ENCODE measurements at places on chromosomes 1 and 21.

DNA sequence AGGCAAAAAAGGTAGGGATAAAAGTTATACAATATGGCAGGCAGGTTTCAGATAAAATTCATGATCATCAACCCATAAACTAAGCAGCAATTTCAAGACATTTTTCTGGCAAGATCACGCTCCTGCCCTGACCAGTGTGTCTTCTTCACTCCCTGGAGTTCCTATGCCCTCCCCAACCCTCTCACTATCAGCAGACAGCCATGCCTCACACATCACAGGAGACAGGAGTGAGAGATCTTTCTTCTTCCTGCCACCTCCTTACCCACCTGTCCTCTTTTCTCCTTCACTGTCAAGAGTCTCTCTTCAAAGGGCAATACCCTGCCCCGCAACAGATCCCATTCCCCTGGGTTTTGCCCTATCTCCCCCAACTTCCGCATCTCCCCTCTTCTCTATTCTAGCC lies 28.4 kb downstream of the COA6 start:
- DNase-seq: no peak

DNA sequence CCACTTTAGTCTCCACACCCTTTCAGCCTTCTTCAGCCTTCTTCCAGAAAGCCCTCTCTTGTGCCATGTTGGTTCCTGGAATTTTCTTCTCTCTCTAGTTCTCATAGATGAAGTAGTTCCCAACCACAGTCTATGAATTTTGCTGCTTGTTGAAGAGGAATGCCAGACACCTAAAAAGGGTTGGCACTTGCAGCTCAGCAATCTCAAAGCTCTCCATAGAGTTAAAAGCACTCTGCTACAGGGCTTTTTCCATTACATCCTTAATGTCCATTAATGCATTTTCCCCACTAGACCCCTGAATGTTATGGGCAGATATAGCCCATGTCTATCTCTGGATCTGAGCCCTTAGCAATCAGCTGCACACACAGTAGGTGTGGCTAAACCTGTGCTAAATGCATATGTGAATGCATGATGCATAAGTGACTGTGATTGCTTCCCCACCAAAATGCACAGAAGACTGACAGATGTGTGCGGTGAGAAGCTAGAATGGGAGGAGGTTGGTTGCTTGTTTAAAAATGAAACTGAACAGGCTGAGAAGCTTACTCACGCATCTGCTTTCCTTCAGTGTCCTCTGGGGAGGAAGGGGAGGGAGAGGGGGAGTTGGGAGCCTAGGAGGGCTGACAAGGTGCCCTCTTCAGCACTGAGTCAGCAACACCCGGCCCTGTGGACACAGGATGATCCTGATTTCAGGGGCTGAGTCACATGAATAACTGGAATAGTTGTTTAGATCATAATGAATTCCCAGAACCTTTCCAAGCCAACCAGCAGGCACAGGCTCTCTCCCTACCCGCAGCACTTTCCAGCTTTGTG lies 146.1 kb upstream of the FGGY start:
- peak; percentile 69 for DNase-seq

GRCh38 chr1:173392895-173393658 lies 84.1 kb upstream of the PRDX6 start:
- no peak for DNase-seq

DNA sequence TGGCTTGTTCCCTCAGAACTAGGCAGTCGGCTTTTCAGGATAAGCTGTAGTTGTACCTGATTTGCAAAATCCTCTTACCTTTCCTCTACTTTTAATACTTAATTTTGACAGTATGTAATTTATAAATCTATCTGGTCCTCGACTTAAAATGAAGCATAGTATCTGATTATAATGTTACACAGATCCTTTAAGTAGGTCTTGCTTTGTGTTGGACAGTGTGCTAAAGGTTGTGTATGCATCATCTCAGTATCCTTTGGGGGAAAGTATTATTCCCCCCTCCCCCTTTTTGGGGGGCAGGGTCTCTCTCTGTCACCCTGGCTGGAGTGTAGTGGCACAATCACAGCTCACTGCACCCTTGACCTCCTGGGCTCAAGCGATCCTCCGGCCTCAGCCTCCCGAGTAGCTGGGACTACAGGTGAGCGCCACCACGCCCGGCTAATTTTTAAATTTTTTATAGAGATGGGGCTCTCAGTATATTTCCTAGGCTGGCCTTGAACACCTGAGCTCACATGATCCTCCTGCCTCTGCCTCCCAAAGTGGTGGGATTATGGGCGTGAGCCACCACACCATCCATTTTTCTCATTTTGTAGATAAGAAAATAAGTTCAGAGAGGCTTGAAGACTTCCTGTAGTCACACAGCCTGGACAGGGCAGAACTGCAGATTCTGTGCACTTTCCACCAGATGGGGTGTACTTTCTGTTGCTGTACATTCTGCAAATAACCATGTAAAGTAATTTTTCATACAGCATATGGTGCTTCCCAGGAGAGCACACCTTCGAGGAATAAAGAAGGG lies 791 bp upstream of the STX6 start:
- no peak for DNase-seq

- no peak for DNase-seq
These were observed 24.7 kb downstream of the ZYG11A start for GRCh38 chr1:52867087-52867863.

DNA sequence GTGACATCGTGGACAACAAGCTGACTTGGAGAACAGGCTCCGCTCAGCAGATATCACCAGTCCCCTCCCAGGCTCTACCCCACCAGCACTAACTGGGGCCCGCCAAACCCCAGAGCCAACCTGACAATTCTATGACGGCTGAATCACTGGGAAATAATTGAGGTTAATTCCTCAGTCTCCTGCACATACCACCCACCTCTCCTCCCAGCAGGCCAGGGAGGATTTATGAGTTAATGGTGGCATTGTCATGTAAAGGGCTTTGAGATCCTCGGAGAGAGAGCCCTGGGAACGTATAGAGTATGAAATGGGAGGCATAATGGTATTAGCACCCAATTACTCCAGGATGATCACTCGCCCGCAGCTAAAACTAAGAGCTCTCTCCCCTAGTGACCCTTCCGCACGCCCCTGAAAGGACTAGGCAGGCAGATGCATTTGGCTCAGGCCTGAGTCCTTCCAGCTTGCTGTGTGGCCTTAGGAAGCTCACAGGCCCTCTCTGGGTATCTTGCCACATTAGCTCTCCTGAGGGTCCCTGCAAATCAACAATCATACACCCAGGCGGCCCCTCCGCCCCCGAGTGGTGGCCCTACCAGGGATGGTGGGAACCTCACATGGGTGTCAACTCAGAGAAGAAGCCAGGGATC lies 27.3 kb upstream of the PAX7 start:
- DNase-seq: peak; percentile 73

DNA sequence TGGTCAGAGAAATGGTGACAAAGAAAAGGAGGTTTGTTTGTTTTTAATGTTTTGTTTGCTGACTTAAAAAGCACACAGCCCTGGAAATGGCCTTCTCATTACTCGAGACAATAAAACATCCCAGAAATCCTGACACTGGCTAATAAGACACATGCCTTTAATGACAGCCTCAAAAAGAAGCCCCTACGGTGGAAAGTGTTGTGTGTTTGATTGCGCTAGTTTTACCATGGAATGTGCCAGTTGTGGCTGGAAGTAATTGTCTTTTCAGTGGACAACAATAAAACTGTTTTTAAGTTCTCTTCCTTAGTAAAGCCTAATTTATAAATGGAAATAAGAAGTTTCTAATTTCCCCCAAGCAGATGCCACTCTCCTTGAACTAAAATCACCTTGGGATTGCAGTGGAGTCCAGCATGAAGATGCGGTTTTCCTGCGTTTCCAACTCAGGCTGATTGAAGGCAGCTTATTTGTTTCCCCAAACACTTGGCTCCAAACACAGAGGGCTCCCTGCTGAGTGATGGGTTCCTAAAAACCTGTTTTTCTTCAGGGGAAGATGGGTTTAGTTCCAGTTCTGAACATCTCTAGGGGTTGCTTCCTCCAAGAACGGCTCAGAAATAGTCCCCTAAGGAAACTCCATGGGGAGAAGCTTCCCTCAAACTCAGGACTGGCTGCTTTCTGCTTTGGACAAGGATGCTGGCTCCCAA lies 54.3 kb downstream of the CD247 start:
- DNase-seq: no peak

- peak; percentile 10 for DNase-seq
These were observed 340.4 kb downstream of the USP25 start for GRCh38 chr21:16070207-16070651.

DNA sequence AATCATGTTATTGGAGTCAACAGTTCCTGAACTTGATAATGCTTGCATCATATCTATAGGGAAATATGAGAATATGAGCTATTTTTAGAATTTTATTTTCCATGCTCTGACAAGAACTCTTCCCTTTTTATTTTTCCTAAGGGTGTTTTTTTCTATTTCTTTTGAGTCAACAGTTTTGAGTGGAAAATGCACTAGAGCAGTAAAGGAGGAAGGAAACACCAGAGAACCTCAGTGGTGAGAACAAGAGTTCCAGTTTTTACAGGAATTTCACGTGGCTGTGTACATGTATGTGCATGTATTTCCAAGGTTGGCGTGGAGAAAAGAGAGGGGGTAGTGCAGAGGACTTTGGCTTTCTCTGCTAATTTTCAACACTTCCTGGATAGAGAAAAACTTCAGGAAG lies 63.6 kb upstream of the TNFSF18 start:
- no peak for DNase-seq

DNA sequence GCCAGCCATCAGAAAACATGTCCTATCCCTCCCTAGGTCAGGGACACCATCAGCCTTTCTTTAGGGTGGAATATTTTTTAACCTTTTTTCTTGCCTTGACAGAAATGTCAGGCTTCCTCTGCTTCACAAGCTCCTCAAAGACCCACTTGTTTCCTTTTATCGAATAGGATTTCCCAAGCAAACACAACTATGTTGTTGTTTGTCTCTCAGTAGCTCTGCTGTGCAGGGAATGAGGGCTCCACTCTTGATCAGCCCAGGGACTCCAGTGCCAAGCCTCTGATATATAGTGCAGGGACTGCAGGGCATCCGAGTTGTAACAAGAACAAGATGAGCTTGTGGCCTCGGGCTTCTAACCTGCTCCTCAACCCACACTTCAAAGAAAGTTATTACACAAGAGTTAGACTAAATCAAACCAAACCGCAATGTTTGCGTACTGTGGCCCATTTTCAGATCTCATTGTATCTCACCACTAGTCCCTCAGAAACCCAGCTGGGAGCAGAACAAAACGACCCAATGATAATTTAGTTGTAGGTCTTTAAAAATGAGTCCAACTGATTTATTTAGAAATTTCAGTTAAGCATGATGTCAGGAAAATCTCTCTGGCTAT lies 108.1 kb downstream of the ATG4C start:
- DNase-seq: no peak

DNA sequence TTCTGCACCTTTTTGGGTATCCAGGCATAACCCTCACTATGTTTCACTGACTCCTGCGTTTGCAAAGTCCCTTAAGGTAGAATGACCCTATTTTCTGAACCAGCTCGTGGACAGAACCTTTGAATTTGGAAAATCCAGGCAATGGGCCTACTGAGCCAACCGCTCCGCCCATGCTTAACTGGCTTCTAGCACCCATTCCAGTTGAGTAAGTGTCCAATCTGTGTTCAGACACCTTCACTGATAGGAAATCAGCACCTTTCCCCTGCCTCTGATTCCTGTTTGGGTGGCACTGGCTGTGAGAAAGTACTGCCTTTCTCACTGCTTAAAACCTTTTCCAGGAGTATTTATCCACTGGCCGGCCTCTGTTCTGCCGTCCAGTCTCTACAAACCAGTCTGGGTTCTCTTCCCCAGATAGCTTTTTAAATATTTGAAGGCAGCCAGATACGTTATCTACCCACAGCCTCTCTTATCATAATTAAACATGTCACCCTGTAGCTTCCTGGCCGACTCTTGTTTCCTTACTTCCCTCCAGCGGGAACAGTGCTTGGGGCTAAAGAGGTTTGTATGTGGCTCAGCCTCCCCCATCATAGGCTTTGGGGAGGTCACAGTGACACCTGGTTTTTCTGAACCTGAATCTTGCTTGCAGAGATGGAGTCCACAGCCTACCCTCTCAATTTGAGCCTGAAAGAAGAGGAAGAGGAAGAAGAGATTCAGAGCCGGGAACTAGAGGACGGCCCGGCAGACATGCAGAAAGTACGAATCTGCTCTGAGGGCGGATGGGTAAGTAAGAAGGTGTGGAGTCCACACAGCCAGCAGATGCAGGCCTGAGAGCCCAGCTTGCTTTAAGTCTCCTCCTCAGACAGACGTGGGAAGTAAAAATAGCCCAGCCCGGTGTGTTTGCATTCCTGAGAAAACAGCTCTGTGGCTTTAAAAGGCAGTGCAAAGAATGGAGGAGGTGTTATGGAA lies 1.3 kb downstream of the POGK start:
- no peak for DNase-seq

DNA sequence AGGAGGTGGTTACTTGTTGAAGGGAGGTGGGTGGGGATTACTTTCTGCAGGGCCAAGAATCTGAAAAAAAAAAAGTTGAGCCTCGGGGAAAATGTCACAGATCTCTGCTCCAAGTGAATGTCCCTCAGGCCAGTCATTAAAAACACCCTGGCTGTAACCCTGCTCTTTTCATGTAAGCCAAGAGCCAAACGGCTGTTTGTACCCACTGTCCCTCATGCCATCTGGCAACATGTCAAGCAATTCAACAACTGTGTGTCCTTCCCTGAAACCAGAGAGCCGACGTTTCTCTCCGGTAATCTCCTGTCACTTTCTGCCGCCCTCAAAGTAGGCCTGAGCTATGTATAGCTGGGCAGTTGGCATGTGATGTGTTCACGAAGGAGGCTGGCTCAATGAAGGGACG lies 14.7 kb downstream of the CASQ2 start:
- peak; percentile 7 for DNase-seq

GRCh38 chr1:27031235-27032118 lies 18.8 kb upstream of the TENT5B start:
- peak; percentile 88 for DNase-seq

GRCh38 chr1:162191396-162192305 lies 122.2 kb downstream of the NOS1AP start:
- no peak for DNase-seq

DNA sequence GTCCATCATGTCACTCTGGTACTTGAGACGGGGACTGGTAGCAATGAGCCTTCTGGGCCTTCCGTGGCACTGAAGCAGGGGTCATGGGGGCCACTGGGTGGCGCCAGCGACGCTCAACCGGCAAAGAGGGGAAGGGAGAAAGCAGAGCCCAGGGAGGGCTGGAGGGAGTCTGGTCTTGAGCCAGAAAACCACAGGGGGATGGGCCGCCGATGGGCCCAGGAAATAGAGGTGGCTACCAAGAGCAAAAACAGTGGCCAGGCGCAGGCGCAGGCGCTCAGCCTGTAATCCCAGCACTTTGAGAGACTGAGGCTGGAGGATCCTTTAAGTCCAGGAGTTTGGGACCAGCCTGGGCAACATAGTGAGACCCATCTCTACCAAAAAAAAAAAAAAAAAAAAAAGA lies 21.8 kb downstream of the EXOC8 start:
- peak; percentile 76 for DNase-seq

DNA sequence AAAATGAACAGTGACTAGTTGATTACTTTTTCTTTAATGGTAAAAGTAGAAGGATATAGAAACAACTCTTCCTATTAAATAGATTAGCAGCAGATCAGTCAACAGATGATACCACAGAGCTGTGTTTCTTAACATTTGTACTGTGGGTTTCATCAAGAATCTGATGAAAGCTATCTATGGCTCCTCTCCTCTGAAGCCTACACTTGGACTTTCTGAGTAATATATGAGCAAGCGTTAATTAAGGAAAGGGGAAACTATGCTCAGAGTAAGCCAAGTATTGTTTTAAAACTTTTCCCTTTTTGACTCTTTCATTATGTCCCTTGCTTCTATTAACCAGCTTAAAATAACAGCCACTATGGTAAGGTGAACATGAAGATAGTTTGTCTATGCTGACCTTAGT lies 10.8 kb downstream of the ARID4B start:
- DNase-seq: no peak
